Kidney glomerular epithelial cell (primary cell): ENCODE measurements at places on chromosomes 4 and X.

GRCh38 chr4:174538876-174539250, 16.6 kb upstream of the HPGD start:
- no peak for DNase-seq

GRCh38 chr4:70863099-70863790, 23.6 kb upstream of the GRSF1 start:
- DNase-seq, result no peak

DNA sequence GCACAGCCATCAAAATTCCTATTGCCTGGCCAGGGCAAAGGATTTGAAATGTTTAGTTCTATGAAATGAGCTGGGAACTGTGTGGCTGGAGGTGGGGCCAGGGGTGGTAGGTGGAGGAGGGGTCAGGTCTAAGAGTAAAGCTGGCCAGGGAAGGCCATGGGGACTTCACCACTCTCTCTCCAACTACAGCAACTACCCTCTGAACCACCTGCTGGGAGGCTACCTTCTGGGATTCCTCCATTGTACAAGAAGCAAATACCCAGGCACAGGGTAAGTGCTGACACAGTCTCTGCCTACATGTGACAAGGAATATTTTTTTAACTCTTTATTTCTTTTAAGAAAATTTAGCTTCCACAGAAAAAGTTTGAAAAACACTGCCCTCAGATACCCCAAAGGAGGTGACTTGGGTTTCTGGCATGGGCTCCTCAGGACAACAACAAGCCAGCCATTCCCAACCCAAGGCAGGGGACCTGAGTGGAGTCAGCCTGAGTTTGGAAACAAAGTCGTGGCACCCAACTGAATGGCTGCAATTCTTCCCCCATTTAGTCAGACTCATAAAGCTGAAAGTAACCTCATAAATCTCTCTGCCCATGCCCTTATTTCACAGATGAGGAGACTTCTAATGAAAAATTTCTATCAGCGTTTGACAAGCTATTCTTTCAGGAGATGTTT, 593.8 kb upstream of the DIPK2B start:
- DNase-seq, result no peak

GRCh38 chr4:71181332-71181731, 157.5 kb upstream of the SLC4A4 start:
- no peak for DNase-seq

- DNase-seq, result no peak
These were observed 137.9 kb downstream of the INPP4B start for GRCh38 chr4:142708231-142708630.

DNA sequence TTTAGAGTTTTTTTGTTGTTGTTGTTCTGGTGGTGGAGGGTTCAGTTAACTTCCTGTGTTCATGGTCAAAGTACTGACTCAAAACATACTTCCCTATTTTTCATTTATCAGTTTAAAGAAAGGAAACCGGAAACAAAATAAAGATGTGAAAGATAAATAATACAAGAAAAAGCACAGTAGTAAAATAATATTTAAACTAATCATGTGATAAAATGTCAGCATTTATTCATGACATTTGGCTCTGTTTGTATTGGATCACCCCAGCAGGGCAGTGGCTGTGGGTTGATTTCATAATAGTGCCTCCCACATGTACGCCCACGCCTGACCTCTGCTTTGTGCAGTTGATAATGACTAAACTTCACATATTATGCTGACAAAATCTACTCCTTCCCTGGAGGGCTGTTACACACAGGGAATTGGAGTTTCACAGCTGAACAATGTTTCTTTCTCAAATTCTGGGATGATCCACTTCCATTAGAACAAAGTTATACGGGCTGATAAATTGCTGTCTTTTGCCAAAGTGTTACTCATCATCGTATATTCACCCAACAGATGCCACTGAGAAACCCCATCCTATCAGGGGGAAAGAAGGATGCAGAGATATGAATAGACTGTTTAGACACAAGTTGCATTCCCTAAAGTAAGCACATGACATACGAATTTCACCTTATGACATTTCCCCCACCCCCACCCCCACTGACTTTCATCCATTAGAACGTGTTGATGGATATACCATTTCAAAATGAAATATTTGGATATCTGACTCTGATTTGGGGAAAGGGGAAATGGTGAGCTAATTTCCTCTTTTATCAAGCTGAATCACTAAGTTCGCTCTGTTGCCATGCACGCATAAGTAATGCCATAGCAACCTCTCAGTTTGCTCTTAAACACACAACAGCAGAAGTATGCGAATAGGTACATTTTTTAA, 48.3 kb downstream of the AMELX start:
- DNase-seq, result peak; percentile 73

DNA sequence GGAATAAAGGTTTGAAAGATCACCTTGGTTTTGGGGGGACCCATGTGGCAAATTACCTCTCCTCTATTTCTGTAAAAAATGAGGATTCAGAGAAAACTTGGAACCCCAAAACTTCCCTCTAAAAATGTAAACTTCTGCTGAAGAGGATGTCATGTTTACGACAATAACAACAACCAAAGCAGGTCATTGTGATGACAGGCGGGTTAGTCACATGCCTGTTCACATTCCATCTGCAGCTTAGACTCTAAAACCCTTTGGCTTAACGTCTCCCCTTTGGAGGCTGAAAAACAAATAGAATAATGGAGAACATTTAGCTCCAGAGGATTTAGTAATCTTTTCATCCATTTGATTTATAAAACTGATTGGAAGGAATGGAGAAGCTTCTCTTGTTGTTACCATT, 75.0 kb upstream of the FAM9C start:
- no peak for DNase-seq

DNA sequence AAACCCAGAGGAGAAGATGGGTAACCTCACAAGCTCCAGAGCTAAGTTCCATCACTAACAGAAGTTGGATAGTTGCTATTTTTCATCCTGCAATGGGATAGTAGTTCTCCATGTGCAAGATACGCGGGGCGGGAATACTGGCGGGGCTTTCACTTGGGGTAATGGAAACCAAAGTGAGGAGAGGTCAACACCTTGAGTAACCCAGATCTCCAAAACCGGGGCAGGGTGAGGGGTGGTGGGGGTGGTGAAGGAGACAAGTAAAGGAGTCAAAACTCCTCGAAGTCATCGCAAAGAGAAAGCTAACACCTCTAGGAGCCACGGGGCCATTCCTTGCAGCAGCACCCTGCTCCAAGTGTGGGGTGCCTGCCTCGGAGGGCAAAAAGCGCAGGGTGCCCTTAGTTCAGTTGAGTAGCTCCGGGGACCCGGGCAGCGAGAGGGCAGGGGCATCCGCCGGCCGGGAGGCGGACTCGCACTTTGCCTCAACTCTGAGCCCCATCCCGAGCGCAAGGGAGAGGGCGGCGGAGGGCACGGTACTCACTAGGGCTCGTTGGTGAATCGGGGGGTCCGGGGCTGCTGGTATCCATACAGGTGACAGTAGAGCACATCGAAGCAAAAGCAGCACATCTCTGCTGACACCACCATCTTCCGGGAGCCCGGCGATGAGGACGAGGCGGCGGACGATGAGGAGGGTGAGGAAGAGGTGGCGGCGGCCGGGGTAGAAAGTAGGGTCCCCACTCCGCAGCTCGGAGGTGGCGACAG, 645 bp downstream of the AMMECR1 start:
- DNase-seq, result no peak

- no peak for DNase-seq
These were observed 2.4 kb downstream of the CHRNA9 start for GRCh38 chr4:40337523-40337922.

DNA sequence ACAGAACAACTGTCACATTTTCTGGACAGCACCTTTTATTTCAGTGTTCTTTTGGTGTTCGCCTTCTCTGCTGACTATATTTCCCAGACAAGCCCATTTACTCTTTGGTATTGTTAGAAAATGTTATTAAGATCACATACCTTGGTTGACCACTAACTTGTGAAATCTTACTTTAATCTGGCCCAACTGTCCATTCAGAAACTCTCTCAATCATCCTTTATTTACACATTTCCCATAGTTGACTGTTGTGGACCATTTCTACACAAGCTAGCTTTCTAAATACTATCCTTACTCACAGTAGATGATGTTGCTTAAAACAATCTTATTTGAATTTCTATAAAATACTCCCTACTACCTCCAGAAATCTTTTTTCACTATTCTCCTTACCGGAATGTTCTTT, 64.7 kb downstream of the QRFPR start:
- no peak for DNase-seq

DNA sequence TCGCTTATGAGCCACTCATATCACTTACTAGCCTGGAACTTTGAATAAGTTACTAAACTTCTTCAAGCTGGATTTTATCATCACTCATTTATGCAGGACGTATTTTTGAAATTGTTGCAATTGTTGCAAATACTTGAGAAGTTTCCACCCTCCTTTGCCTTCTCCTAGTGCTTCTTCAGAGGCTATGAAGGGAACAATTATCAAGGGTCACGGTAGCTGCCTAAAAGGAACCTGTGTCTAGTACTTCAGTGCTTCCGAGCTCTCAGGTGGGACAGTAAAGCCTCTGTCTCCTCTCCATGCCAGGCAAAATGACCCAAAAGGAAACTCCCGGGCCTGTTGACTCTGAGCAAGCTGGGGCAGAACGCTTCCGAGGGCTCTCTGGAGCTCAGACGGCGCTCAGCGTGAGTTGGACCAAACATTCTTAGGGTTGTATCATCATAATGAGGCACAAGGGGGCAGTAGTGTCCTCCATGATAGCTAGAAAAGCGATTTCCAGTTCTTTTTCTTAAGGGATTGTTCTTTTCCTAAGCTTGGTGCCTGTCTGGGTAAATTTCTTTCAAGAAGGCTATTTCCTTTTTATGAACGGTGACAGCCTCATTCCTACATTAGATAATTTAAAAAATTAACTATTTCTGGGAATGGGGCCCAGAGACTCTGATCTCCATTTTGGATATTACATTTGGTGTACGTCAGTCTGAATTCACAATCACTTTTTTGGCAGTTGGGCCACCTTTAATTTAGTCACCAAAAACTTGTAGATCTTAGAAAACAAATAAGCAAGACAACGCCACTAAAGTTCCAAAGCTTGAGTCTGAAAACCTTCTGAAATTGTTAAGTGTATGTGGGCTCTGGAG, 73.1 kb downstream of the PACRGL start:
- DNase-seq, result peak; percentile 50

- no peak for DNase-seq
These were observed 178.7 kb upstream of the IL15 start for GRCh38 chr4:141457653-141458052.

GRCh38 chr4:157072002-157072401, 3.9 kb upstream of the GLRB start:
- DNase-seq, result no peak

- DNase-seq, result no peak
These were observed 207.0 kb downstream of the LDB2 start for GRCh38 chr4:16691450-16691849.

DNA sequence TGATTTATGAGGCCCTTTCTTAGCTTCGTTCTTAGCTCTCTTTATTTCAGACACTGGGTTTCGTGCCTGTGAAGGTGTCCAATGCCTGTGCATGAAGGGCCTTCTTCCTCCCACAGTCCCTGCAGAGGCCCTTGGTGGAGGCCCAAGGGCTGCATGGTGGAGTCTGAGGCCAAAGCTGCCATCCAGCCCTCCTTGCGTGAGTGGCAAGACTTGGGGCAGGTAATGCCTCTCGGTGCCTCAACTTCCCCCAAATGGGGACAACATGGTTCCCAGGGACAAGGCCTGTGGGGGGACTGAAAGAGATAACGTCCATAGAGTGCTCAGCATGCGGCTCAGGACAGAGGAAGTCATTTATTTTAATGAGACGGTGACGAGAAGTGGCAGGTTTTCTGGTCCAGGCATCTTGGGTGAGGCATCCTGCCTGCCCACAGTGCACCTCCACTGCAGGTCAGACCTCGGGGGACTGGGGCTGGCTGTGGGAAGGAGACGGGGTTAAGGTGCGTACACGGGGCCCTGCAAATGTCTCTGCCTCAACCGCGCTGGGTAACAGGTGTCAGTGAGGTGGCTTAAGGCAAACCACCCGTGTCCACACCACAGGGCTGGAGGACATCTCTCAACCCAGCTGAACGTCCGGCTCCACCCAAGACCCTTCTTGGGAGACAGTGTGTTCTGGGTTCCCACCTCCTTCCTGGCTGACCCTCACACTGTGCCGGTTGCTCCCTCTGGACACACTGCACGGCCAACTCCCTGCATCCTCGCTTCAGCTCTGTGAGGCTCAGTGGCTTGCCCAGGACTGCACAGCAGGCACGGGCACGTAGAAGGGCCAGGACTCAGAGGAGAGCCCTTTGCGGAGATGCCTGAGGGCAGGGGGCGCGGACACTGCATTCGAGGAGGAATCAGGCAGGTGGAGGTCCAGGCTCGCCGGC, 50.5 kb downstream of the PSAPL1 start:
- DNase-seq, result no peak

DNA sequence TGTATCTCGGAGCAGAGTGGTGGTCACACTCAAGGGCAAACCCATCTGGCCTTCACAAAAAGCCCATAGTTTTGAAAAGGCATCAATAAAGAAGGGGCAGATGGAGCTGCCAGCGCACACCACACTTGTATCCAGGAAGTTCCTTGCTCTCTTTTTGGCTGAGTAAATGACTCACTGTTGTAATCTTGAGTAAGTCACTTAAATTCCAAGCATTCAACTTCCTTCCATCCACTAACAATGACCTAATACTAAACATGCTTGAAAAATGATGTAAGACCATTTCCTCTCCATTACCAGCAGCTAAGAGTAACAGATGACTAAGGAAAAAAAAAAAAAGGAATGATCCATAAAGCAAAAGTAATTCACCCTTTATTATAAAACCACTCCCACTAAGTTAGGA, 32.4 kb upstream of the MYOZ2 start:
- peak; percentile 99 for DNase-seq

DNA sequence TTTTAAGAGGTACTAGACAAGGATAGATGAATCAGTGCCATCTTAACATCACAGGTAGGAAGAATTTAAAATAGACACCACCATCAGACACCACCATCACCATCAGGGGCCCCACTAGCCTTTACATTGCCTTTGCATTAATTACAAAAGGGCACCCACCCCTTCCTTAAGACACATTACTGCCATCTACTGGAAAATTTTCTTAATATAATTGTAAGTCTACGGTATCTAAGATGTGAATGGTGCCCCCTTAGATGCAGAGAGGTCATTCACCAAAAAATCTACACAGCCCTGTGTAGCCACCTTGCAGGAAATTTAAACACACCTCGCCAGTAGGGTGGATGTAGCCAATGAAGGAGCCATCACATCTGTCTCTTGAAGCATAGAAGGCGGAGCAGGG, 184.1 kb downstream of the MID1IP1 start:
- no peak for DNase-seq

- no peak for DNase-seq
These were observed 1.6 kb downstream of the NAT8L start for GRCh38 chr4:2060611-2061185.

DNA sequence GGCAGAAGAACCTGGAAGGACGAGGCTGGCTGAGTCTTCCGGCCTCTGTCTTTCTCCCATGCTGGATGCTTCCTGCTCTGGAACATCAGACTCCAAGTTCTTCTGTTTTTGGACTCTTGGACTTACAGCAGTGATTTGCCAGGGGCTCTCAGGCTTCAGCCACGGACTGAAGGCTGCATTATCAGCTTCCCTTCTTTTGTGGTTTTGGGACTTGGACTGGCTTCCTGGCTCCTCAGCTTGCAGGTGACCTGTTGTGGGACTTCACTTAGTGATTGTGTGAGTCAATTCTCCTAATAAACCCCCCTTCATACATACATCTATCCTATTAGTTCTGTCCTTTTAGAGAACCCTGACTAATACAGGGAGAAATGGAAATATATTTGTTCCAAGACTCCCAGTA, 265.8 kb downstream of the PCDH18 start:
- DNase-seq, result no peak

GRCh38 chrX:20595928-20596575, 329.3 kb upstream of the RPS6KA3 start:
- no peak for DNase-seq

GRCh38 chrX:97224148-97224547, 340.4 kb downstream of the RPA4 start:
- no peak for DNase-seq
